ENCODE measurements at places on chromosomes 1 and 21. TPM values are rescaled to one million over a fixed set of nuclear protein-coding genes. Genes with fewer than 3 reads are reported as not detected.
A peak's percentile ranks its signal among the peaks of the same experiment; 100 is the strongest.

DNA sequence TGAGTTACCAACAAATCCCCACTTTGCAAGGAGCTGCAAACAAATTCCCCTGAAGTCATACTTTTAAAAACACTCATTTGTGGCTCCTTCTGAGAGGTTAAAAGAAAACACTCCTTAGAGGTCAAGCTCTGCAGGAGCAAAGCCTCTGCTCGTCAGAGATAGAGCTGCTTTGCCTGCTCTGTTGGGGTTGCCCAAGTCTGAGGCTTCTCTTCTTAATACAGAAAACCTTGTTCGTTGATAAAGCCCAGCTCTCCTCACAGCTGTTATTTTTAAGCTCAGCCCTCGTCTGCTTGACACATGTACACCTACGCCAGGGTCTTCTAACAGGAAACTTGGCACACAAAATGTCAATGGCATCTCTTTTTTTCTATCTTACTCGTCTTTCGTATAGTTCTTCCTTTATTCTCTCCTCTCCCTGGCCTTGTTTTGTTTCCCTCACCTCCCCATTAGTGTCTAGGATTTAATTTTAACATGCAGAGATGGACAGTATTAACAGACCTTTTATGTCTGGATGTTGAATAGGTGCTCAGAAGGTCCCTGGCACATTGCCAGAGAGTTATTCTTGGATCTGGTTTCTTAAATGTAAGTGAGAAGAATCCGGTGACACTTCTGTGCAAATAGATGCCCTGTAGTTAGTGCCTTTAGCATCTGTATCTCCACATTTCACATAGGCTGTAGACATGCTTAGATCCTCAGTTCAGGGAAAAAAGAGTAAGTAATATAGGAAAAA is 86.0 kb downstream of the LRRC53 start:
- no peak for DNase-seq

- no peak for DNase-seq
Observed at GRCh38 chr1:62077821-62078220, 116.8 kb upstream of the L1TD1 start.

GRCh38 chr1:31488528-31488927 is 75.5 kb downstream of the SERINC2 start:
- DNase-seq, result no peak

DNA sequence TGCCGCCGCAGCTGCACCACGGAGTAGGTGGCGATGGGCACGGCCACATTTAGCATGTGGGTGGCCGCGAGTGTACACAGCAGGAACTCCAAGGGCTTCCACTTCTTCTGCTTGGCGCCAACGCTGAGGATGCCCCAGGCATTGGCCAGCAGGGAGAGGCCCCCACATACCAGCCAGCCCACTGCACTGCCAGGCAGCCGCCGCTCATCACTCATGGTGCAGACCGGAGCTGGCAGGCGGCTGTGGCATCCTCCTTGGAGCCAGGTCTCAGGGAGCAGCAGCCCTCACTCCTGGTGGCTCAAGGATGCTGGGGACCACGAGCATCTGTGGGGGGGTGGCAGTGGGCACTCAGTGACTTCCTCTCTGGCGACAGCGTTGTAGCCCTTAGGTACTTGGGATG is 6.2 kb downstream of the GPR153 start:
- DNase-seq, result no peak

DNA sequence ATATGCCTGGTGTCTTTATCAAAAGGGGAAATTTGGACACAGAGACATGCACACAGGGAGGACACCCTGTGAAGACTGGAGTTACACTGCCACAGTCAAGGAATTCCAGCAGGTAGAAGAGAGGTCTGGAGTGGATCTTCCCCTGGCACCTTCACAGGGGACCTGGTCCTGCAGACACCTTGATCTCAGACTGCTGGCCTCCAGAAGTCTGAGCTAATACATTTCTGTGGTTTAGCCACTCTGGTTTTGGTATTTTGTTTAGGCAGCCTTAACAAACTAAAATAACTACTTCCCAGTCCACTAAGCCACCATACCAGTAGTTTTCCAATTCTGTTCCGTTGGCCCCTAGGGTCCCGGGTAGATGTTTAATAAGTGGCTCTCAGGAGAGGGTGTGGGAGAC is 164.7 kb downstream of the SETD4 start:
- DNase-seq, result no peak

SPATA21 gene
- polyA plus RNA-seq, result not detected

ALPL gene
- polyA plus RNA-seq, result 30.6 TPM

DNA sequence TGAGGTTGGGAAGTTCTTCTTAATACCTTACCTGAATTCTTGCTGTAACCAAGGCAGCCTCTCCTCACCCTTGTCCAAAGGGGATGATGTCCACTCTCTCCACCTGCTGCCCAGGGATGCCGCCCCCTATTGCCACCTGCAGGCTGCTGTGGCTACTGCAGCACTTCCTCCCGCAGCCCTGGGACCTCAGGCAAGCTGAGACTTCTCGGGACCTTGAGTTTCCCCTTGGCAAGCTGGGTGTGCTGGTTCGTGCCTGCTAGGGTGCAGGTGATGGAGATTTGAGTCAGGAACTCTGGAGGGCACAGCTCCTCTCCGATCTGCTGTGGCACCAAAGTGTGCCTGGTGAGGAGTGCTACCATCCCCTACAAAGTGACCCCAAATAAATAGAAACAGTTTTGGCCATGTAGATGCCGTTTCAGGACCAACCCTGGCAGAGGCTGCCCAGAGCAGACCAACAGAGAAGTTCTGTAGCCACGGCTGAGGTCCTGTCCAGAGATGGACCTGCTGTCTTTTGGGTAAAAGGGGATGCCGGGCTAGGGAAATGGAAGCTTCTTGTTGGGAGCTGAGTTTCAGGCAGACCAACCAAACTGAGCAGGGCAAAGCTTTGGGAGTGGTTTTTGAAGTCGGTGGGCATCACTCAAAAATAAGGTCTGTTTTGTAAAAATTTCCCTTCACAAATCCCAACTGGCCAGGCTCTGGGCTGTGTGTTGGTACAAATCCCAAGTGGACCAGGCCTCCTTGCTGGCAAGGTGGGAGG is 31.7 kb downstream of the RUNX3 start:
- no peak for DNase-seq

ICOSLG gene
- 3.2 TPM for polyA plus RNA-seq

DNA sequence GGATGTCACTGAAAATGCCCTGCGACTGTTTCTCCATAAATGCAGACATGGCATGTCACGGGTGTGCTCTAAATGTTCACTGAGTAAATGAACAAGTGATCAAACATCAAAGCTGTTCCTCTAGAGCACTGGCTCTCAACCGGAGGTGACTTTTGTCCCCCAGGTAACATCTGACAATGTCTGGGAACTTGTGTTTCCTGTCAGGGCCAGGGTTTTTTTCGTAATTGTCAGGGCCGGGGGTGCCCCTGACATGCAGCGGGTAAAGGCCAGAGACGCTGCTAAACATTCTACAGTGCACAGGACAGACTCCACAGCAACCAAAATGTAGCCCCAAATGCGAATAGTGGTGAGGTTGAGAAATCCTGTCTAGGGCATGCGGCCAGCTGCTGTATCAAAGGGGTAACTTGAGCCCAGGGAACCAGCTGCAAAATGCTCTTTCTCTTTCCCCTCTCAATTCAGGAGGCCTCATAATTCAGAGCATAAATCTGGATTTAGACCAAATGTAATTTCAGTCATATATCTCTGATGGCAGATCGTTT is 2.0 kb downstream of the ALDH4A1 start:
- DNase-seq, result peak; percentile 61

CELA2A gene
- 0.72 TPM for polyA plus RNA-seq

COL24A1 gene
- 1.3 TPM for polyA plus RNA-seq

DPT gene
- polyA plus RNA-seq, result 1.6 TPM

GRCh38 chr1:60118085-60118484 is 44.5 kb upstream of the C1orf87 start:
- no peak for DNase-seq

CR1 gene
- polyA plus RNA-seq, result 0.22 TPM

DNA sequence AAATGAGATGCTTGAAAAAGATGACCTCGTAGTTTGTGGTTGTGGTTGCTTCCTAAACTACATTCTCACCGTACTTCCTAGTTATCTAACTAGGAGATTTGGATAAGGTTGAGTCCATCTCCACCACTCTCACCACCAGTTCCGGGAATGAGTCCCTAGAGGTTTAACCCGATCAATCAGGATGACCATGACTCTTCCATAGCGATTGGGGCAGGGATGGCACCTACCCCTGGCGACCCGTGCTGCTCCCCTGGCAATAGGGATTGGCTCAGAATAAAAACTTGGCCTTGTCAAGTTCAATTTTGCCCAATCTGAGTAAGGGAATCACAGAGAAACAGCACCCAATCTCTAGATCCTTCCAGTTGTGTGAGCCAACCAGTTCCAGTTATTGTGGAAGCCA is 2.7 kb upstream of the MIS18A start:
- no peak for DNase-seq

GRCh38 chr1:31222176-31222575 is 17.5 kb downstream of the NKAIN1 start:
- DNase-seq, result no peak

GRCh38 chr1:203169770-203170520 is 5.7 kb downstream of the MYBPH start:
- no peak for DNase-seq

BLACAT1 gene
- polyA plus RNA-seq, result 2.1 TPM

KISS1 gene
- 1.7 TPM for polyA plus RNA-seq

FMN2 gene
- 37.7 TPM for polyA plus RNA-seq

FYB2 gene
- 5.7 TPM for polyA plus RNA-seq

- DNase-seq, result no peak
Observed at GRCh38 chr1:203663294-203663693, 36.7 kb downstream of the ATP2B4 start.

GRCh38 chr21:34280959-34281358 is 82.8 kb upstream of the KCNE2 start:
- no peak for DNase-seq

GRCh38 chr1:41239988-41240610 is 2.0 kb downstream of the SCMH1 start:
- no peak for DNase-seq

RCOR3 gene
- polyA plus RNA-seq, result 77.2 TPM

GRCh38 chr21:33261635-33262034 is 4.5 kb upstream of the IL10RB start:
- no peak for DNase-seq

TLR5 gene
- 3.1 TPM for polyA plus RNA-seq

DNA sequence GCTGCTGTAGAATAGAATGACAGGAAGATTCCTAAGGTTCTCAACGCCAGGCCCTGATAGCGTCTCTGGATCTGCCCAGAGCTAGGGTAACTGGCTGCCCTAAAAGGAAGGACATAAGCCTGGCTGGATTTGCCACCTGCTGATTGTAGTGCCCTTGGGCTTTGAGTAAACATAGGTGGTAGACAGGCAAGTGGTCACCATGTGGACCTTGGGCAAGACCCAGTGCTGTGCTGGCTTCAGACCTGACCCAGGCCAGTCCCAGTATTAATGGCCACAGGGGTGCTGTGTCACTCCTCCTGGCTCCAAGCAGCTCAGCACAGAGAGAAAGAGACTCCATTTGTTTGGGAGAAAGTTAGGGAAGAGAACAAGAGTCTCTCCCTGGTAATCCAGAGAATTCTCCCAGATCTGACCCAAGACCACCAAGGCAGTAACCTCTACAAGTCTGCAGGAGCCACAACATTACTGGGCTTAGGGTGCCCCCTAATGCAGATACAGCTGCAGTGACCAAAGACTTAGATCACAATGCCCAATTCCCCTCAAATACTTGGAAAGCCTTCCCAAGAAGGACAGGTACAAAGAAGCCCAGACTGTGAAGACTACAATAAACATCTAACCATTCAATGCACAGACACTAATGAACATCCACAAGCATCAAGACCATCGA is 44.5 kb downstream of the PHTF1 start:
- DNase-seq, result no peak

DNA sequence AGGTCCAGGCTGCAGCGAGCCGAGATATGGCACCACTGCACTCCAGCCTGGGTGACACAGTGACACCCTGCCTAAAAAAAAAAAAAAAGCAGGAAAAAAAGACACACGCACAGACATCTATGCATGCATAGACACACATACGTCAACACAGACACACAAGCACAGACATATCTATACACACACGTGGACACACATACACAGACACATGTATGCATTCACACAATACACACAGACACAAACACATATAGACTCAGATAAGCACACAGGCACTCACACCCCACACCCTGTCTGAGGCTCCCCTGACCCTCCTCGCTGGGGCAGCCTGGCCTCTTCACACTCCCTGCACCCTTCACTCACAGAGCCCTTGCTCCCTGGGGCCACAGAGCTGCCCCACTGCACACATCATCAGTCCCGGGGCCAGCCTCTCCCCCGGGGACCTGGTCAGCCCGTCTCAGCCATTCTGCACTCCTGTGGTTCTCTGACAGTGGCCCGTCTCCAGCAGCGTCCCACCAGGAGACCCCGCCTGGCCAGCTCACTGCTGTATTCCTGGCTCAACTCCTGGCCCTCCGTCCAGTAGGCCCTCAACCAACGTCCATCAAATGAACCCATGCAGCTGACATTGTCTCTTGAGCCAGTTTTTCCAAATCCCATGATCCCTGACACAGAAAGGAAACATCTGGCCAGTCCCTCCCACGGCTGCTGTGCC is 4.6 kb upstream of the PRKCZ start:
- DNase-seq, result no peak

GRCh38 chr1:34266127-34266951 is 89.6 kb downstream of the C1orf94 start:
- DNase-seq, result no peak

- no peak for DNase-seq
Observed at GRCh38 chr1:71298633-71299032, 217.8 kb upstream of the ZRANB2 start.

GRCh38 chr1:15757016-15757543 is 1.5 kb upstream of the FBLIM1 start:
- DNase-seq, result no peak

- DNase-seq, result no peak
Observed at GRCh38 chr1:244460197-244460596, 876 bp upstream of the CATSPERE start.

GRCh38 chr1:168671782-168672181 is 57.2 kb downstream of the DPT start:
- DNase-seq, result no peak

DNA sequence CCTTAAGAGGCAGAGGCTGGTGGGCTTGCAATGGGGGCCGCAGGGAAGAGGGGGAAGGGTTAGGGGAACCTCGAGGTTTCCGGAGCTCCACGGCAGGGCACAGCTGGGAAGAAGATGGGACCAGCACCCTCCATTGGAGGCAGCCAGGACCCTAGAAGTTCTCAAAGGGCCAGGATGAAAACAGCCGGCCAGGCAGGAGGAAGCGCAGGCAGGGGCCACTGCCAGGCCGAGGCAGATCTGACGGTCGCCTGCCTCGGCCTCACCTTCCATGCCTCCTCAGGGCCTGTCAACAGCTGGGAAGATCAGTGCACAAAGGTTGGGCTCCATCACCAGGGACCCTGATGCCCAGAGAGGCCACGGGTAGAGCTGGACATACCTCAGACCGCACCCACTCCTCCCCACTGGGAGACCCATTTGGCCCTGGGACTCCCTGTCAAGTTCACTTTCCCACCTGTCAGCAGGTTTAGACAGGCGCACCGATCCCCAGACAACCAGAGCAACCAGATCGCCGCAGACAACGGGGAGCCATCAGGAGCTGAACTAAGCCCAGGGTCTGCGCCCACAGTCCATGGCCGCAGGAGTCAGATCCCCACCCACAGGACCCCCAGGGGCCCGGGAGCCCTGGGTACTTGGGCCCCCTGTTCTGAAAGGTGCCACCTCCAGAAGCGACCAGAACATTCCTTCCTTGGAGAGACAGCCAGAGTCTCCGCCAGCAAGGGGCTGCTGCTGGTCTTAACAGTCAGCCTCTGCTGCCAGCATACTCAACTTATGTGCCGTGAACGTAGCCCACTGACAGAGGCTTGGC is 2.2 kb downstream of the SLC19A1 start:
- DNase-seq, result no peak

GRCh38 chr1:180144659-180145357 is 9.9 kb upstream of the QSOX1 start:
- no peak for DNase-seq

- no peak for DNase-seq
Observed at GRCh38 chr1:55580845-55581332, 365.7 kb upstream of the USP24 start.

GPX7 gene
- polyA plus RNA-seq, result 38.1 TPM

DAB1 gene
- 27.9 TPM for polyA plus RNA-seq
